ENCODE measurements at places on chromosomes 13 and 19.
A peak's percentile ranks its signal among the peaks of the same experiment; 100 is the strongest.

- DNase-seq, result no peak
These were observed 577 bp downstream of the ZNF181 start for GRCh38 chr19:34734537-34735103.

DNA sequence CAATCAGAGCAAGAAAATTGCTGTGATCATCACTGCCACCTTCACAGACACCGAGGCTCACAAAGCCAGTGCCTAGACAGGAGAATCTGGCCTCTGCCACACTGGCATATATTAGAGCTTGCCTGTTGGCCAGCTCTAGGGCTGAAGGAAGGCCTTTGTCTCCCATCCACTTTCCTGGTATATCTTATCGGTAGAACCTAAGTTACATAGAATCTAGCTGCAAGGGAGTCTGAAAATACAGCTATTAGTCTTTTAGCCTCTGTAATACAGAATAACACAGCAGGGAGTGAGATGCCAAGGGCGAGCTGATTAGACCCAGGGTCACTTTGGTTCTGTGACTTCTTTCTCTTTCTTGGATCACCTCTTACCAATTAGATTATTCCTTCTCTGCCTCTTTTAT, 154.9 kb upstream of the KL start:
- no peak for DNase-seq

GRCh38 chr19:5038631-5039271, 69.8 kb downstream of the KDM4B start:
- no peak for DNase-seq

GRCh38 chr13:42413484-42413815, 141.5 kb downstream of the AKAP11 start:
- no peak for DNase-seq

DNA sequence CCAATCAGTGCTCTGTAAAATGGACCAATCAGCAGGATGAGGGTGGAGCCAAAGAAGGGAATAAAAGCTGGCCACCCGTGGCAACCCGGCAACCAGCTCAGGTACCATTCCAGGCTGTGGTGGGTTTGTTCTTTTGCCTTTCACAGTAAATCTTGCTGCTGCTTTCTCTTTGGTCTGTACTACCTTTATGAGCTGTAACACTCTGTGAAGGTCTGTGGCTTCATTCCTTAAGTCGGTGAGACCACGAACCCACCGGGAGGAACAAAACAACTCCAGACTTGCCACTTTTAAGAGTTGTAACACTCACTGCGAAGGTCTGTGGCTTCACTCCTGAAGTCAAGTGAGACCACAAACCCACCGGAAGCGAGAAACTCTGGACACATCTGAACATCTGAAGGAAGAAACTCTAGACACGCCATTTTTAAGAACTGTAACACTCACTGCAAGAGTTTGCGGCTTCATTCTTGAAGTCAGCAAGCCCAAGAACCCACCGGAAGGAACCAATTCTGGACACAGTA, 16.5 kb upstream of the SPACA6 start:
- no peak for DNase-seq

DNA sequence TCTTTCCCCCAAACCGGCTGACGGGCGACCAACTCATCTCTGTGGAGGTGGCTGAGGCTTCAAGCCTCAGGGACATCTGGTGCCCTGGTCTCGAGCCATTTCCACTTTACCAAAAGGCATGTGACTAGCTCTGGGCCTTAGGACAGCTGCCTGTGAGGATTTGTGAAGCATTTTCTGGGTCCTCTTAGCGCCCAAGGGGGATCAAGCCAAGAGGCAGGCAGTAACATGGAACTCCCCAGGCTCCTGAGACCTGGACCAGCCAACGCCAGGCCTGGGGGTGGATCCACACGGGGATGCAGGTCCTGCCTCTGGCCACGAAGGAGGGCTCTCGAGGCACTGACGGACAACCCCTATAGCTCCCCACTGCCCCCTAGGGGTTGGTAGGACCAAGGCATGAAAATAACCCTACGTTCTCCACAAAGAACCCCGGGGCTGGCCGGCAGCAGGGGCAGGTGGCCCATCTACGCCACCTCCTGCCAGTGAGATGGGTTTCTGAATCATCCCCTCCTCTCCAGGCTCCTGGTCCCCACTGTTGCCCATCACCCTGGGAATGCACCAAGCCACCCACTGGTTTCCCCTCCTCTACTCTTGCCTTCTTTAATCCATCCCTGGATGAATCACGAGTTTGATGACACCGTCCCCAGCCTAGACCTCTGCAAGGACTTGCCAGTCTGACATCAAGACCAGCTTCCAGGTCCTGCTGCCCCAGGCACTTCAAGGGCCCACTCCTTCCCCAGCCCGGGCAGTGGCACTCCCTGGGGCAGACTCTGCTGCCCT, 7.0 kb upstream of the MYDGF start:
- no peak for DNase-seq

GRCh38 chr13:68254151-68254550, 1024.0 kb upstream of the PCDH9 start:
- DNase-seq, result no peak

DNA sequence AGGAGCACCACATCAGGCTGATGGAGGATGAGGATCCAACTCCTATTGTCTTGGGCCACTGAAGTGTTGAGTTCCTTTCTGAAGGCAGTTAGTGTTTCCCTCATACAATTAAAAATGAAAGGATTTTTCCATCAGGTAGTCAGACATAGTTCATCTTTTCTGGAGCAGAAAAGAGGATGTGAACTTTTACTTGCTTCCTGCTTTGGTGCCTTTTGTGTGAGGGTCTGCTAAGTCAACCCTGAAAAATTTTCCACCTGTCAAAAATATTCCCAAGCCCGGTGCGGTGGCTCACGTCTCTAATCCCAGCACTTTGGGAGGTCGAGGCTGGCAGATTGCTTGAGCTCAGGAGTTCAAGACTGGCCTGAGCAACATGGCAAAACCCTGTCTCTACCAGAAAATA, 43.9 kb downstream of the RGCC start:
- DNase-seq, result no peak

DNA sequence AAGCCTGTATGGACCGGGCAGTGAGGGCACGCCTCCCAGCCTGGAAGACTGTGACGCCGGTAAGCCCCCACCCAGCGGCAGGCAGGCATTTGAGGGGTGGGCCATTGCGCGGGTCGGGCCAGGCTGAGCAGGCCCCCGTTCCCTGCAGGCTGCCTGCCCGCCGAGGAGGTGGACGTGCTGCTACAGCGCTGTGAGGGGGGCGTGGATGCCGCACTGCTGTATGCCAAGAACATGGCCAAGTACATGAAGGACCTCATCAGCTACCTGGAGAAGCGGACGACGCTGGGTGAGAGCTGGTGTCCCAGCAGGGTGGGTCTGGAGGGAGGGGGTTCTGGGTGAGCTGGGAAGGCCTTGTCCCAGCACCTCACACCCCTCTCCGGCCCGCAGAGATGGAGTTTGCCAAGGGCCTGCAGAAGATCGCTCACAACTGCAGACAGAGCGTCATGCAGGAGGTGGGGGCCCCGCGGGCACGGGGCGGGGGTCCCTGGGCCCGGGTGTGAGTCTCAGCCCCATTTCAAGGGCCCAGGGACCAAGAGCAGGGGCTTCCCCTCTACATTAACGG, 7.1 kb downstream of the ARHGAP45 start:
- DNase-seq, result no peak

- DNase-seq, result no peak
These were observed 23.0 kb downstream of the COL4A1 start for GRCh38 chr13:110283736-110284517.

DNA sequence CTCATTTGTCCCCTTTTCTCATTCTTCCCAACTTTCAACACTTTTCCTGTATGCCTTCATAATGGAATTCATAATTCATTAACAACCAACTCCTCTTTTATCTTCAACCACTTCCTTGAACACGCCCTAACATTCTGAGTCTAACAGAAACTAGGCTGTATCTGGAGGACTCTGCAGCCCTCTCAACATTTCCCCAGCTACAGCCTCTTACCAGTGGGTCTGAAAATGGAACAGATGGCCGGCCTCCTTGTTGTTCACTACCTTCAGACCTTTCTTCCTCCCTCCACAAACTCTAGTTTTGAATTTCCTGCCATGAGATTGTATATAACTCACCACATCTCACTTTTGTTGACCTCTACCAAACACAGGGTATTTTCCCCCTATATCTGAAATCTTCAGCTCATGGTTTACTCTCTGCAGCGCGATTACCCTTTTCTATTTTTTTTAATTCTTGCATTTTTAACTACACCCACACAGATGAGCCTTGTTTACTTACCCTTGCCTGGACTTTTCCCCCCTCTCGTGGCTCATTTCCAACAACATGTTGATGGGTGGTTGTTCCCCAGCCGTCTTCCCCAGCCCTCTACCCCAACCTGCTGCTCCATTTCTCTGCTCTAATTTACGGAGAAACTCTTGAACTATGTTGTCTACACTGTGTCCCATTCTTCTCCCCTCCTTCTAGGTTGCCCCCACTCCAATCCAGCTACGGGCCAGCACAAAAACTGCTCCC, 846 bp downstream of the ZNF790 start:
- DNase-seq, result no peak

- no peak for DNase-seq
These were observed 253.9 kb downstream of the ZNF536 start for GRCh38 chr19:30625947-30626625.

DNA sequence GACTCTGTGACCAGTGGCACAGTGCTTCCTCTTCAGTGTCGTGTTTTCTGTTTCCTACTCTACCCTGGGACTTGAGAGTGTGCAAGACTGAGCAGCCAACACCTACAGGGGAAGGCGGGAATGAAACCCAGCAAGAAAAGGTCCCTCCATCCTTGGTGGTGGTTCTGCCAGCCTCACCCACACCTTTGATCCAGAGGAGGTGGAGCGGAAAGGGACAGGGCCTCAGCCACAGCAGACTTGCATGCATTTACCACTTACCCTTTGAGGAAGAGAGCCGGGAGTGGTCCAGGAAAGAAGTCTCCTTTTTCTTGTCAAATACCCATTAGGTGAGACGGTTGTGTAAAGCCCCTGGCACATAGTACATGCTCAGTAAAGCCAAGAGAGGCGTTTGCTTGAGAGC, 164.8 kb upstream of the ZNF536 start:
- no peak for DNase-seq

- peak; percentile 86 for DNase-seq
These were observed 21.1 kb downstream of the ZNF473 start for GRCh38 chr19:50046649-50047503.

GRCh38 chr13:26019881-26020870, 31.6 kb downstream of the SHISA2 start:
- no peak for DNase-seq

DNA sequence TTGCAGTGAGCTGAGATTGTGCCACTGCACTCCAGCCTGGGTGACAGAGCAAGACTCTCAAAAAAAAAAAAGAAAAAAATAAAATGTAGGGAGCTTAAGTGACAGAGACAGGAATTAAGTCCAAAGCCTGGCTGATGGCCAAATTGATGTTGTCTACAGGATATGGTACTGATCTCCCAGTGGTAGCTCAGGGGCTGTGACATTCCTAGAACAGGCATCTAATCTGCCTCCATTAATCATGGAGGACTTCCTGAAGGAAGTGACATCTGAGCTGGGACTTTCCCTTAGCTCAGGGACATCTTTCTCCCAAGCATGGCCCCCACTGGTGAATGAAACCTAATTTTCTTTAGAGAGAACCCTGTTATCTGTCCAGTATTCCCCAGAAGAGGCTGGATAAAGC, 11.4 kb upstream of the EDDM13 start:
- DNase-seq, result no peak

DNA sequence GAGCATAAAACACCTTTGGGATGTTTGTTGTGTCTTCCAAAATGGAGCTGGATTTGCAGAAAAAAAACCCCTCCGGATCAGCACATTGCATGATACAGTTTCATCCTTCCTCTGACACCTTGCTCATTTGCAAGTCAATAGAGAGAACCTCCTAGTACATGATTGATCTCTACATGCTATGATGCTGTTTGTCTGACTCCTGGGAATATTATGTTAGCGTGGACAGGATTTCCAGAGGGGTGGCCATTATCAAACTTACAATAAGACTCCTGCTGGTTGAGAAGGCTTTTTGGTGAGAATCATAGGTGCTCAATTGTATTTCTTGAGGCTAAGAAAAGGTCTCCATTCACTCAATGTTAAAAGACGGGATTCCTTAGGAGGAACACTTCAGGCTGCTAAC, 75.9 kb upstream of the SCEL start:
- no peak for DNase-seq

DNA sequence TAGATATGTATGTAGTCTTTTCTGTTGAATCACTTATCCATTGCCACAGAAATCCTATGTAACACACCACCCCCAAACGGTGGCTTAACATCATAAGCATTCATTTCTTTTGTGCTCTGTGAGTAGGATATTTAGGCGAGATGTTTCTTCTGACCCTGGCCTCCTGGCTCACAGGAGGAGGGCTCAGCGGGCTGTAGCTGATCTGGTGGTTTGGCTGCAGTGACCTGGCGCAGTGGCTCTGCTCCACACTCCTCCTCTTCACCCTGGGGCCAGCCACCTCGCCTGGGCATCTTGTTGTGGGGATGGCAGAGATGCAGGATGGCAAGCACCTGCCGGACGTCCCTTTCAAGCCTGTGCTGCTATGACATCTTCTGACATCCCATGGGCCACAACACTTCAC, 147.1 kb upstream of the IRS2 start:
- no peak for DNase-seq

GRCh38 chr13:54183166-54183565, 1154.6 kb downstream of the OLFM4 start:
- no peak for DNase-seq

GRCh38 chr13:81686877-81687276, 1346.0 kb upstream of the SPRY2 start:
- DNase-seq, result no peak

DNA sequence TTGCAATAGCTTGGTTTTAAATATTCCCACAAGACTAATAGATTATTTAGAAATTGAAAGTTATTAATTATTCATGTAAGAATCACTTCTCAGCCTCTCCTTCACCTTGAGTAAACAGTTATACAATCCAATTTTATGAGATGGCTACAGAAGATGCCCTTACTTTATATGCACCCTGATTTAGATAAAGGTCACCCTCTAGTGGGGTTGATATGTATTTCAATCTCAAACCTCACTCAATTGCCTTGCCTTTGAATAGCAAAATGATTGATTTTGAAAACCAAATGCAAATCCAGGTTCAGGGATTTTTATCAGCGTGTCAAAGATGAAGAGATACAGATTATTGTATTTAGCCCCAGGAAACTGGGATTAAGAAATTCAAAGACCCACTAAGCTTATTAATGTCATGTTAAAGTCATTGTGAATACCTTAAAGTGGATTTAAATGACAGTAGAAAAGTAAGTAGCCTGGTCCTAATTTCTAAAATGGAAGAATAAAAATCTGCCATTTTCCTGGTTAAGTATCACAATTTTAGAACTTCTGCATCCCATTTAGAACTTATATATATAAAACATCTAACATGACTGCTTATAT, 305.1 kb downstream of the ITGBL1 start:
- DNase-seq, result no peak

DNA sequence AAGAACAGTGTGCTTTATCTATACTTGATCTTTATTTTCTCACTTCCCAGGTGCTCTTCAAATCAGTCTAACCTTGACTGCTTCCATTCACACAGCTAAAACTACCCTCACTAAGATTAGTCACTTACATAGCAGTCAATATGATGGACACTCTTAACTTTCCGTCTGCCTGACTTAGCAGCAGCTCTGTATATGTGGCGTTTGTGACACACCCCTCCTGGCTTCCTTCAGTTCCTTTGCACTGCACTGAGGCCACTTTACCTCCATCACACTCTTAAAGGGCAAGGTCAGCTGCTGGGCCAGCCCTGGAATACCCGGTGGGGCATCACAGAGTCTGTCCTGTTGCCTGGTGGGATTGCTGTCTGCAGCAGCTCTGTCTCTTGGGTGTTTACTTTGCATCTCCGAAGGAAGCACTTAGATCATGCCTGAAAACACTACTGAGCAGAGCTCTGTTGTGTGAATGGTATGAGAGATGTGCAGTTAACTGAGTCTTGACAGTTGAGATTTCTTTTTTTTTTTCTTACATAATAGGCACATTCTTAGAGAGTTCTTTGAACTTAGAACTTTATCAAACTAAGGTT, 35.6 kb upstream of the IL17D start:
- DNase-seq, result no peak

All from activated effector memory CD4-positive, alpha-beta T cell treated with anti-CD3 and anti-CD28 coated beads, Interleukin-2, amount 50 U/mL, for 16 hours (primary cell).